ENCODE measurements at places on chromosomes 12 and 14.
A peak's percentile ranks its signal among the peaks of the same experiment; 100 is the strongest.

DNA sequence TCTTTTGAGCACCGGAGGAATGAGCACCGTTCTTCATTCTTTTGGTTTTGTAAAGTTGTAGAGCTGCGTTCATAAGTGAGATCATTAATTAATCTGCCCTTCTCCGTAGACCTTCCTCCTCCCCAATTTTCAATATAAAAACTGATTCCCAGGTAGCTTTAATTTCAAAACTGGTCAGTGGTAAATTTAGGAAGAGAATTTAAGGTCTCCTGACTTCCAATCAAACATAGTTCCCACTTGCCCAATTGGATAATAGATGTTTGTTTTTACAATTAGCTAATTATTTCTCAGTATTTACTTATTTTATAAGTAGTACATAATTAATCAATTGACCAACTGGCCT, 27.2 kb upstream of the YBX3 start:
- DNase-seq: no peak

DNA sequence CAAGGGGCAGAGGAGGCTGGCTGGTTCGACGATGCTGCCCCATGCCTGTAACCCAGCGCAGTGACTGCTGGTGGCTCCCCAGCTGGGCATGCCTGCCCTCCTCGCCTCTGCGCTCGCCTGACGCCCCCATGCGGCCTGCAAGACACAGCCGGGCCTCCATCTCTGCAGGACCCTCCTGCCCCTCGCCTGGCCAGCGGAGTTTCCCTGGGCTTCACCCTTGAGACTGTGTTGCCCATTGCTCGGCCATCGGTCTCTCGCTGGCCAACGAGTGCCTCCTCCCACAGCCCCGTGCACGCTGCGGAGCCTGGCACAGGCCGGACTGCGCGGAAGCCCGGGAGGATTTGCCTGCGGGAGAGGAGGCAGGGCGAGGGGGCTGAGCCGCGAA, 17.6 kb downstream of the ASPG start:
- no peak for DNase-seq

GRCh38 chr12:110088936-110089335, 35.2 kb upstream of the IFT81 start:
- no peak for DNase-seq

DNA sequence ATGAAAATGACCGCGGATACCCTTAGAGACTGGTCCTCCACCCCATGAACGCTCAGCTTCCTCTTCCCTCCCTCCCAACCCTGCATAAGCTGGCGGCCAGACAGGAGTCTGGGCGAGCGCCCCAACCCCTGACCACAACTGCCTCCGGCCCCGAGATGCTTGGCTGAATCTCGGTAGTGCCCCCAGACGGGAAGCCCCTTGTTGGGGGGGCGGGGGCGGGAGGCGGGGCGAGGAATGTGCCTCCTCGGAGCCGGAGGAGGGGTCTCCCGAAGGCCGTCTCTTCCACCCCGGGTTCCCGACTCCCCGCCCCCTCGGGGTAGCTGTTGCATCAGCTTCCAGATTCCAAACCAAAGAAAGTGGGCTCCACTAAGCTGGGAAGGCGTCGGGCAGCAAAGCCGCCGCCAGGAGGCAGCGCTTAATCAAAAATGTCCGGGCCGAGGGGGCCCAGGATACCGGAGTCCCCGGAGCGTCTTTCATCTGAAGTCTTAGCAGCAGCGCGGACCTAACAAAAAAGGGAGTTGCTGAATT, 7.1 kb upstream of the MRPL52 start:
- DNase-seq: peak; percentile 32

DNA sequence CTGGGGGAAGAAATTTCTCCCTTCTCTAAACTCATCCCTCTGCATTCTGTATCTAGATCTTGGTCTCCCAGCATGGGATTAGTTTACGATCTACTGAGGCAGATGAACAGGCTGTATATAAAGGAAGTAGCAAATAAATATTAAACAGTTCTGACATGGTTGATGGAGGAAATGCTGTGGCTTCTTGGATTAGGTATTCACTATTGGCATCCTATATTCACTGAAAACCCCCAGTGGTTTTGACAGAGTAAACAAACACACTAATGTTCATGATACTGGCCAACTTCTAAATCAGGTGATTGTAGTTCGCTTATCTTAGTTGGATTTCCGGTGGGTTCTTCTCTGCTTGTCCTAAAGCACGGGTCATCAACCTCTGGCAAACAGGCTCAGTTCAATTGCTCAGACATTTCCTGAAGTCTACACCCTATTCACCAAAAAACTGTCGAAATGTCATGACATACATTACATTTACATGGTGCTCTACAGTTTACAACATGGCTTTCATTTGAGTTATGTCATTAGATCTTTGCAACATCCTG, 433.9 kb downstream of the EGLN3 start:
- no peak for DNase-seq

GRCh38 chr12:50257236-50258166, 25.8 kb downstream of the LIMA1 start:
- no peak for DNase-seq

DNA sequence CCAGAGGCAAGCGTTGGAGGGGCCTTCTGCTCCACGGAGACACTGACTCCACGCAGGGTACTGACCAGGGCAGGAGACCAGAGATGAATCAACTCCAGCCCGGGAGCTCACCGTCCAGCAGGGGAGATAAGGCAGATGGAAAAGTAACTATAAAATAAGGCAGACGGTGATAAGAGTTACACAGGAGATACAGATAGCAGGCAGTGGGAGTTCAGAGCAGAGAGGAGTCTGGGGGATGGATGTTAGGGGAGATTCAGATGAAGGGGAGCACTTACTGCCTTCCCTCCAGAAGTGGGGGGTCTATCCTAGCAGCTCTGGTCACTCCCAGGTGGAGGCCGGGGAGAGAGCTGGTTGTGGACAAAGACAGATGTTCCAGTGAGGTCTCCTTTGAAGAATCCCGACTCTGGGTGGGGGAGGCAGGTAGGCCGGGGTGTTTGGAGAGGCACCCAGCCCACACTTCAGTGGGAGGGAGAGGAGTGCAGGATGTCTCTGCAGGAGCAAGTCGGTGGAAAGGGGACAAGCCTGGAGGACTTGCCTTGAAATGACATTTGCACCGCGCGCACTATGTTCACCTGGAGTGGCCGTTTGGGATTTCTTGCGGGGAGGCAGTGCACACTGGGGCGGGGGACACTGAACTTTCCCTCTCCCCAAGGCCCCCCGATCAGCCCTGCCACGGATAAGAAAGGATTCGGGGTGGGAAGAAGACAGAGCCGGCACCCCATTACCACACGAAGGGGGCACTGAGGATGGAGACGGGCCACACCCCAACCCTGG, 1.2 kb downstream of the PITPNM2 start:
- DNase-seq: no peak

DNA sequence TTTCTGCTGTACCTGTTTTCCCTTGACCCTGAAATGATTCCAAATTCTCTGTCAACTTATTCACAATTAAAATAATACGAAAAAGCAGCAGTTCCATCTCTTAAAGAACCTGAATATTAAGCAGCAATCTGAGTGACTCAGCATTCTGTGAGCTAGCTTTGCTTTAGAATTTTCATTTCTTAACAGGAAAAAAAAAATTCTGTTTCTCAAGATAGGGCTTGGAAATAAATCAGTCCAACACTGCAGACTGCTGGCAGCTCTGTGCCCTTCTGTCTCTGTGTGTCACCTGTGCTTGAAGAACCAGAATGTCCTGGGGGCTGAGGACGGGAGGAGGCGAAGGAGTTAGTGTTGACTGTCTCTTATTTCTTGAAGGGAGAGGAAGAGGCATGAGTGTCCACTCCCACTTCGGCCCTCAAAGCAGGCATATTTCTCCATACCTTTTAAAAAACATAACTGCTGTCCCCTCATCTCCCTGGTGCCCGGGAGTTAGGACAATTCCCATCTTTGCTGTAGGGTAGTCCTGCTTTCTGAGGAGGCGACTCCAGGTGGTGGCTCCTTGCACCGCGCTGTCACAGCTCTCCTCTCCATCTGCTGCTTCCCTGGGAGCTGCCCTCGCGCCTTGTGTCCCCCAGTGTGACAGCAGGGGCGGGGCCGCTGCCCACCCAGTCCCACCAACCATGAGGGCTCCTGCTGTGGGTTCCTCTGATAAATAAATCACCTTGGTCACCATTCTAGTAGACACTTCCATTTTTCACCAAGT, 203.1 kb downstream of the CALM1 start:
- DNase-seq: no peak

GRCh38 chr12:89544681-89545184, 18.9 kb upstream of the POC1B start:
- DNase-seq: no peak

- no peak for DNase-seq
Observed at GRCh38 chr14:90756755-90757345, 59.4 kb downstream of the TTC7B start.

DNA sequence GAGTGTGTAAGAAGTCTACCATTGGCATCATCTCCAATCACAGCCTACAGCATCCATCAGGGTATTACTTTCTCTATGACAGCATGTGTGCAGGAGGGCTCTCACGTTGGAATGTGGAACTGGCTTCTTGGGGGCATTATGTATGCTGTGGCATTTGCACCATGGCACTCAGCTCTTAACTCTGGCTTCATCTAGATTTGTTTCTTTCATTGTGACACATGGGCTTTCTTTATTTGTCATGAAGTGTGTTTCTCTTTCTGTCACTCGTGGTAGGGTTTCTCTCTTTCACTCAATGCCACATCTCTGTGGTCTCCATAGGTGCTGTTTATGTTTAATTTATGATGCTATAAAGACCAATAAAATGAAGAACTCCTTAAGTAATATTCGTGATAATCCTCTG, 191.2 kb upstream of the GARIN2 start:
- DNase-seq: no peak

DNA sequence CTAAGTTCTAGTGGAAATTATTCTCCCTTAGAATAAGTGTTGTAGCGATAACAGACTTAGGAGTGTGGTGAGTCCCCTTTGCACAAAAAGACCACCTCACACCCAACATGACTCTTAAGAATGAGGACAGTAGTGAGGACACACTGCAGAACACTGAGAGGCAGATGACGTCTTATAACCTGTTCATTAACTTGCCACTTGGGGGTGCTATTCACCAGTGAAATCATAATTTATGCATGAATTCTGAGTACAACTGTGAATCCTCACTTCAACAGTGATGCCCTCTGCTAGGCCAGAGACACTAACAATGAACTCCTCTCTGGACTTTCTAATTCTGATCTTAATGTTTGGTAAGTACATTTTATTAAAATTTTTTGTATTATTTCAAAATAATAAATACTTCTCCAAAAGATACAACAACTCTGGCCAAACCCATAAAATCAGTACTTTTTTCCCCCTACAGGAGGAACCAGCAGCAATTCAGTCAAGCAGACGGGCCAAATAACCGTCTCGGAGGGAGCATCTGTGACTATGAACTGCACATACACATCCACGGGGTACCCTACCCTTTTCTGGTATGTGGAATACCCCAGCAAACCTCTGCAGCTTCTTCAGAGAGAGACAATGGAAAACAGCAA, 274.7 kb downstream of the DAD1 start:
- DNase-seq: no peak

GRCh38 chr12:95545731-95546490, 5.4 kb downstream of the USP44 start:
- DNase-seq: no peak

GRCh38 chr14:78363008-78363407, 192.8 kb downstream of the NRXN3 start:
- no peak for DNase-seq

DNA sequence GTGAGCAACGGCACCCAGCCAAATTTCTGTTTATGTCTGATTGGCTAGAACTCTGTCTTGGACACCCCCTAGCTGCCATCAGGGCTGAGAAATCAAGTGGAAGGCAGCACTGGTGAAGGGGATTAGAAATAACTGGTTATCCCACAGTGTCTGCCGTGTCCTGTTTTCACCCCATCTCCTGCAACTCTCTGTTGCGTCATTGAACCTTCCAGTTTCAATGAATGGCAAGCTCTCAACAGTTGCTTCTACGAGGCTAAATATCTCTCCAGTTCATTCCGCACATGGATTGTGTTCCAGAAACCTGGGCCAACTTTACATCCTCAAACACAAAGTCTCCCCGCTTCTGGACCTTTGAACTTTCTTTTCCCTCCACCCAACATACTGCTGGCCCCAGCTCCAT, 173.7 kb downstream of the RBM19 start:
- DNase-seq: no peak

DNA sequence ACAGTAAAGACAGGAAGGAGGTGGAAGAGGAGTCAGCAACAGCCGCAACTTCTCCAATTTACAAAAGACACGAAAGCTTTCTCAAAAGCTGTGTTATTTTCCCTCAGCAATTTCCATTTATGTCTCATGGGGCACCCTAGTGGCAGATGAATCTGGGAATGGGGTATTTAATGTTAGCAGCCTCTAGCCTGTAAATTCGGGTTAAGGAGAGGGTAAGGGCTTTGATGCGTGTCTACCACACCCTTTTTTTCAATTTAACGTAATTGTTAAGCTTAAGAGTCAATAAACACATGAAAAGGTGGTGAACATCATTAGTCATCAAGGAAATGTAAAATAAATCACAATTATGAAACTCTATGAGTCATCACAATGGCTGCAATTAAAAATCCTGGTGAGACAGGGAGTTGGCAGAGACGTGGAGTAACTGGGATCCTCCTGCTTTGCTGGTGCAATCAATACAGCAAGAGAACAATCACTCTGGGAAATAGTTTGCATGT, 986.4 kb downstream of the AACS start:
- no peak for DNase-seq

DNA sequence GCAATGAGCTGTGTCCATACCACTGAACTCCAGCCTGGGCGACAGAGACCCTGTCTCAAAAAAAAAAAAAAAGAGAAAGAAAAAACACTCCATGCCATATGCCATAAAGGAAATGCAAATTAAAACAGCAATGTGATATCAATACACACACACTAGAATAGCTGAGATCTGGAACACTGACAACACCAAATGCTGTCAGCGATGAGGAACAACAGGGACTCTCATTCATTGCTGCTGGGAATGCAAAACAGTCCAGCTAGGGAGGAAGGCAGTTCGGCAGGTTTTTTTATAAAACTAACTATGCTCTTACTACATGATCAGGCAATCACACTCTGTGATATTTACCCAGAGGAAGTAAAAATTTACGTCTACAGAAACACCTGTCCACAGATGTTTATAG, 3.4 kb upstream of the ABCB9 start:
- no peak for DNase-seq

DNA sequence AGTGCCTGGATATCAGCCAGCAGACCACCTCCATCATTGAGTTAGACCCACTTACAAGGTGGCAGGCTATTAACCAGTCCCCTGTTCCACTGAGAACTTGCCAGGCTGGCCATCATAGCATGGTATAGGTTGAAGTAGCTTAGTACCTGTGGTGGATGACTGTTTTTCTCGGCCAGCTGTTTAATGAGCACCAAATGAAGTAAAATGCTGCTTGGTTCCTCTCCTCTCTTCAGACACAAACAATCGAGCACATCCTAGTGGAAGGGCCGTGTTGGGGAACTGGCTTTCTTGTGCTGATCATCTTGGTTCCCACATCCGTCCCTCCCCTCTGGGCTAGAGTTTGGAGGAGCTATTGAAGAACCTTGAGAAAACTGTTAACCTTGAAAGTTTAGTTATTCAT, 486.2 kb downstream of the RAD51B start:
- DNase-seq: no peak

- DNase-seq: no peak
Observed at GRCh38 chr14:71243697-71244096, 336.4 kb downstream of the PCNX1 start.

Measured in activated CD8-positive, alpha-beta memory T cell treated with anti-CD3 and anti-CD28 coated beads for 1 hour (primary cell).